ENCODE measurements at places on chromosomes 7 and 10.

DNA sequence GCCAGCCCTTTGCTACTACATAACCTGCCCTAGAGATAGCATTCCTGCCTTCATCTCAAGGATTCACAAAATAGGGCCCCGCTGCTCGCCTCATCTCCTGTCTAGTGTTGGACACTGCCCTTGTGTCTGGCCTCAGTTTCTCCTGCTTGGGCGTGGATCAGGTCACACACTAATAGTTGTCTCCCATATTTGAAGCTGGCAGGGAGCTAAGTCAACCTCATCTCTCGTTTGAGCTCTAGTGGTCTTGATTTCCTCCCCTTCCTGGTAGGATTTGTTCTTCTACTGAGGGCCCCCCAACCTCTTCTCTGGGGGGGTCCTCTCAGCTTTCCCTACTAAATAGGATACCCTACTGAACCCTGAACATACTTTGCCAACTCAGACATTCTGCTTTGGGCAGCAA, 42.2 kb downstream of the ADCYAP1R1 start:
- no peak for DNase-seq

DNA sequence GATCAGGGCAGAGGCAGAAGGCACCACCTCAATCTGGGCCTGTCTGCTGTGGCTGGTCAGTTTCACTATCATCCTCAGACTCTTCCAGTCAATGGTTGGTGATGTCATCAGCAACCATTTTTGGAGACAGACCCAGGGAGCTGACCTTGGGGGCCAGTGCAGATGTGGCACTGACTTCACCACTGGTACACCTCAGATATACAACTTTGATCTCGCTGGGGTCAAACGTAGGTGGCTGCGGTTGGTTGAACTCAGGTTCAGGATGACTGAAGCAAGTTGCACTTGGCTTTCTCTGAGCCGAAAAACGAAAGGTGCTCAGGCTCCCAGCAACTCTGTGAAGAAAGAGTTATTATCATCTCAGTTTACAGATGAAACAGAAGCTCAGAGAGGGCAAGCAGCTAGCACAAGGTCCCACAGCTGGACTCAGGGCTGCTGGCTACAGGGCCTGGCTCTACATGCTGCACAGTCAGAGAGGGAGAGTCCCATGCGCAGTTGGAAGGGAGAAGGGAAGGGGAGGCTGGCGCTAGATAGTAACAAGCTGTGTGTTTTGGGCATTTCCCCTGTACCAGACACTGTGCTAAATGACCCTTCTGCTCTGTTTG, 27.2 kb downstream of the ANKRD16 start:
- DNase-seq = no peak

GRCh38 chr10:96266118-96266770, 5.1 kb downstream of the BLNK start:
- DNase-seq = no peak

DNA sequence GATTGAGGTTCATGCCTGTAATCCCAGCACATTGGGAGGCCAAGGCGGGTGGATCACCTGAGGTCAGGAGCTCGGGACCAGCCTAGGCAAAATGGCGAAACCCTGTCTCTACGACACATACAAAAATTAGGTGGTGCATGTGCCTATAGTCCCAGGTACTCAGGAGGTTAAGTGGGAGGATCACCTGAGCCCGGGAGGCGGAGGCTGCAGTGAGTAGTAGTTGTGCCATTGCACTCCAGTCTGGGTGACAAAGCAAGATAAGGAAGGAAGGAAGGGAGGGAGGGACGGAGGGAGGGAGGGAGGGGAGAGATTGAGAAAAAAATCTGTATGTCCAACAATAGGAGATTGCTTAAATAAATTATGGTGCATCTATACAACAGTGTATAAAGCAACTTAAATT, 13.2 kb downstream of the TLL2 start:
- no peak for DNase-seq

DNA sequence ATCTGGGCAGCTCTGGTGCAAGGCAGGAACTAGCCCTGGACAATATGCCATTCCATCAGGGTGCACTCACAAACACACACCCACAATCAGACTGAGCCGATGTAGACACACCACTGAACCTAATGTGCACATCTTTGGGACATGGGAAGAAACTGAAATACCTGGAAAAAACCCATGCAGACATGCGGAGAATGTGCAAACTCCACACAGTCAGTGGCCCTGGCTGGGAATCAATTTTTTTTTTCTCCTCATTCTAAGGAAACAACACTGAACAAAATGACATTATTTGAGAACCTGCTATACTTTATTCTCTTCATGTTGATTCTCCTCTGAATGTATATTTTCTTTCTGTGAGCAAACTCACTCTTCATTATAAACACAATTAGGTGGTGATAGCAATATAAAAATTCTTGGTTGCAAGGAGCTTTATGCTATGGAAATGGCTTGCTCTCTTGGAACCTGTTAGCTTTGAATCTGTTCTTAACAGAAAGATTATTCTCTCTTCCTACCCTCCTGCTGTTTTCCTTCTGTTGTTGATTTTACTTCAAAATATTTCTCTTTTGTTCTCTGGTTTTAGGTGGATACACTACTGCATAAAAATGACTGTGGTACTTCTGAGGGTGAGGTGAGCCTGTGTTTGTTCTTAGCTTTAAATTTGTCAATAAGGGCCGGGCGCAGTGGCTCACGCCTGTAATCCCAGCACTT, 33.0 kb upstream of the MICU1 start:
- DNase-seq = no peak

DNA sequence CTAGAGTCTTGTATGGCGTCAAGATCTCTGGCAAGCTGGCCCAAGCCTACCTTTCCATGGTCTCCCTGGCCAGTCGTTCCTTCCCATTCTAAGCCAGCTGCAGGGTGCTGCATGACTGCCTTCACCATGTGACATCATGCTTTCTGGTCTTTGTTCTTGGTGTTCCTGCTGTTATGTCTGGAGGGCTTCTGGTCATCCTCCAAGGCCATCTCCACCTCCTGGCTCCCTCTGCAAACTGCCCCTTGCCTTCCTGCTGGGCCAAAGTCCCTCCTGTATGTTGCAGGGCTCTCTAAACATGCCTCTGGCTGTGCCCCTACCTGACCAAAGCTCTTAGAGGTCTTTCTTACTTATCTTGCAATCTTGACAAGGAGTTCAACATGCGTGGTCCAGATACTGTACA, 44.4 kb upstream of the SHH start:
- no peak for DNase-seq

- DNase-seq = no peak
These were observed 334.0 kb upstream of the LRRTM3 start for GRCh38 chr10:66591865-66592264.

DNA sequence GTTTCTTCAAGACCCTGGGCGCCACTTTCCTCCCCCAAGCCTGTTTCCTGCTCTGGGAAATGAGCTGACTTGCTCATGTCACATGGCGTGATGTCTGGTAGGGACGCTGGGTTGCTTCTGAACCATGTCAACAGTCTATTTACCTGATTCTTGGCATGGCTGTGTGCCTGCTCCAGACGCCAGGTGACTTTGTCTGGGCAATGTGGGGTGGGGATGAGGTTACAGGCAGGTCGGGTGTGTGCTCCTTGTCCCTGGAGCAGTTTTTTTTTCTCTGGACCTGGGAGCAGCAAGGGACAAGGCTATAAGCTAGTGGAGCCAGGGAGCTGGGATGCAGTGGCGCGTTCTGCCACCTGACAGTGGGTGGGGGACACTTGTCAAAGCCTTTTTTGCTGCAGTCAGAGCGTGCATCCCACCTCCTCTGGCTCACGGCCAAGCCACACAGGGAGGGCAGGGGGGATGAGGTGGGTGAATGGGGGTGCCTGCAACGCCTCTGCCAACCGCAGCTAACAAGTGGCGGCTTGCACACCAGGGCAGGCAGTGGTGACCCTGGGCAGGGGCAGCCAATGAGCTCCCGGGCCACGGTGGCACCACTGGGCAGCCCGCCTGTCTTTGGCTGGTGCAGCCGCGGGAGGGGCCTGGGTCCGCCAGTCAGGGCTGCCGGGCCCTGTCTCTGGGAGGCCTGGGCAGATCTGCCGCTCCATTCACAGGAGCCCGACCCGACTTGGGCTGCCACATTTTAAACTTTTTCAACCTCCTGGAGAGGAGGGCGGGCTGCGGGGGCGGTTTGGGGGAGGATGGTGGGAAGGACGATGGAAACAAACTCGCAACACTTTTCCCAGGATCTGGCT, 22.9 kb downstream of the DNAJB12 start:
- peak; percentile 70 for DNase-seq

- no peak for DNase-seq
These were observed 9.1 kb upstream of the SLC29A3 start for GRCh38 chr10:71309919-71310318.

GRCh38 chr10:36023939-36024338, 381.8 kb upstream of the FZD8 start:
- no peak for DNase-seq

- no peak for DNase-seq
These were observed 95.5 kb upstream of the KCNIP2 start for GRCh38 chr10:101939008-101939648.

DNA sequence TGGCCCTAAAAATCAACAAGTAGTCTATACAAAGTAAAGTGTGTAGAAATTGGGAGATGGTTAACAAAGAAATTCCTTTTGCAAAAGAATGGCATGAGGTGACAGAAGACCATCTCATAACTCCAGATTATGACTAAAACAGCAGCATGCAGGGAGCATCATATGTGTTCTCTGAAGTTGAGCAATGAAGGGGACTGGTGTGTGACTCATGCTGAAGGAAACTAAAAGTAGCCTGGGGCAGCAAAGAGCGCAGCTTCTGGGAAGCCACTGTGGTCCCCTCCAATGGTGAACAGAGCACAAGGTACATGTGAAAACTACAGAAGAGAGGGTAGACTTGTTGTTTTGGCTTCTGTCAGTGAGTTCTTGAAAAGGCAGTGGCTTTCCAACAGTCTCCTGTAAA, 133.4 kb downstream of the MACC1 start:
- no peak for DNase-seq

DNA sequence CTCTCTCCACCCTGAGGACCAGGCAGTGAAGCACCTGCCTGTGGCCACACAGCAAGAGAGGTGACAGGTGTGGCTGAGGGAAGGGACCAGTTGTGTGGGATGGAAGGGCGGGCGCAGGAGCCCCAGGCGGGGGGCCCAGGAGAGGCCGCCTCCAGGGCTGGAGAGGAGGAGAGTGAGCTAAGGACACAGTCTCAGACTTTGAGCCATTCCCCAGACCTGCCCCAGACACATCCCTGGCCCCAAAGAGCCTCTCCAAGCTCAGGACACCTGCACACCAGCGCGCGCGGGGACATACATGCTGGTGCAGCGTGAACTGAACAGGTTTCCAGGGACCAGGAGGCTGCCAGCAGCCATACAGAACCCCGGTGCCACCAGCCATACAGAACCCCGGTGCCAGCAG, 237.3 kb downstream of the MAD1L1 start:
- DNase-seq = no peak

GRCh38 chr10:124465003-124465776, 3.6 kb downstream of the LHPP start:
- no peak for DNase-seq

All from hematopoietic multipotent progenitor cell treated with erythropoietin and hydrocortisone succinate and interleukin-3 and kit ligand, for 15 days (in vitro differentiated cells).